ENCODE measurements at places on chromosomes 7 and 10.

DNA sequence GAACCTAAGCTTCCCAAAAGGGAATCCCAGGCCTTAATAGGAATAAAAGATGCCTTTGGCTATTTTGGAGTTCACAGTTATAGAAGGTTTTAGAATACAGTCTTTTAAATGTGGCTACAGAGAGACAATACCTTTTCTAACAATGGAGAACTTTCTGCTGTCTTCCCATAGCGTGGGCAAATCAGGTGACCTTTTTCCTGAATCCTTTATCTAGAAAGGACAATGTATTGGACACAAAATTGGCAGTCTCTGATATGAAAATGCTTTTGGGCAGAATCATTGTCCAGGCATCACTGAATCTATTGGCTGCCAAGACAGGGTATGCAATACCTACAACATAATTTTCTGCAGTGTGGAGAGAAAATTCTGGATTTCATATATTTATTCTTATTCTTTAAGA lies 7.8 kb upstream of the ABLIM1 start:
- DNase-seq = no peak

DNA sequence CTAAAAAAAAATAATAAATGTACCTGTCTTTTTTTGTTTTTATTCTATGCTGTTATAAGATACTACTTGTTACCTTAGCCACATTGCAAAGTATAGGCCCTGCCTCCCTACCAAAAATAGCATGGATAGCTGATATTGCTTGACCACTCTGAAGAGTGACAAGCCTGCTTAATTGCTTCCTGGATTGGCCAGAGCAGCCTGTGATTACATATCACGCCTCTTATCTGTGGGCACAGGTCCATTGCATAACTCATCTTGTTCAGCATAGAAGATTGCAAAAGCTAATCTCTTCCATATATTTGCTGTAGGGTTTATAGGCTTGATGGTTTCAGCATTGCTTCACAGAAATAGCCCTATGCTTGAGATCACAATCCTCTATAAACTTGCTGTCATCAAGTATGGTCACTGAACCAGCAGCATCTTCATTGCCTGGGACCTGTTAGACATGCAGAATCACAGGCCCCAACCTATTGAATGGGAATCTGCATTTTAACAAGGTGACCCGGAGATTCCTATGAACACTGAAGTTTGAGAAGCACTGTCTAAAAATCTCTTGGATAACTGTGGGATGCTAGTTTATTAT lies 280.8 kb upstream of the CDC14C start:
- DNase-seq = no peak

GRCh38 chr10:132154440-132154839 lies 32.3 kb upstream of the DPYSL4 start:
- no peak for DNase-seq

GRCh38 chr10:116974456-116975005 lies 30.5 kb downstream of the SHTN1 start:
- no peak for DNase-seq

- no peak for DNase-seq
Measured at GRCh38 chr10:131346456-131346855, 34.9 kb upstream of the TCERG1L start.

GRCh38 chr10:61732629-61733278 lies 70.0 kb downstream of the CABCOCO1 start:
- no peak for DNase-seq

DNA sequence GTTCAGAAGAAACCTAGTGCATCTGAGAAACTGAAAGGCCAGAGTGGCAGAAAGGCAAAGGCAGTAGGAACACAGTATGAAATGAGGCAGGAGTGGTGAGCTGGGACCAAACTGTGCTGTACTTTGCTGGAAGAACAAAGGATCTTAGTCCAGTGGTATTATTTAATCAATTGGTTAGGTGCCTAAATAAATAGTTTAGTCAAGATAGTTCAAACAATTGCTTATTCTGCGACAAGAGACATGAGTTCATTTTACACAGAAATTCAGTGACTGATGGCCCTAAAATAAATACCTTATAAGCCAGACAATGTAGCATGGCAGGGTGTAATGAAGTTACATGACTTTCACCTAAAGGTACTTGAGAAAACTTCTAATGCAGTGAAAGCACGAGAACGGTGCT lies 181.8 kb upstream of the LRRN3 start:
- DNase-seq = no peak

DNA sequence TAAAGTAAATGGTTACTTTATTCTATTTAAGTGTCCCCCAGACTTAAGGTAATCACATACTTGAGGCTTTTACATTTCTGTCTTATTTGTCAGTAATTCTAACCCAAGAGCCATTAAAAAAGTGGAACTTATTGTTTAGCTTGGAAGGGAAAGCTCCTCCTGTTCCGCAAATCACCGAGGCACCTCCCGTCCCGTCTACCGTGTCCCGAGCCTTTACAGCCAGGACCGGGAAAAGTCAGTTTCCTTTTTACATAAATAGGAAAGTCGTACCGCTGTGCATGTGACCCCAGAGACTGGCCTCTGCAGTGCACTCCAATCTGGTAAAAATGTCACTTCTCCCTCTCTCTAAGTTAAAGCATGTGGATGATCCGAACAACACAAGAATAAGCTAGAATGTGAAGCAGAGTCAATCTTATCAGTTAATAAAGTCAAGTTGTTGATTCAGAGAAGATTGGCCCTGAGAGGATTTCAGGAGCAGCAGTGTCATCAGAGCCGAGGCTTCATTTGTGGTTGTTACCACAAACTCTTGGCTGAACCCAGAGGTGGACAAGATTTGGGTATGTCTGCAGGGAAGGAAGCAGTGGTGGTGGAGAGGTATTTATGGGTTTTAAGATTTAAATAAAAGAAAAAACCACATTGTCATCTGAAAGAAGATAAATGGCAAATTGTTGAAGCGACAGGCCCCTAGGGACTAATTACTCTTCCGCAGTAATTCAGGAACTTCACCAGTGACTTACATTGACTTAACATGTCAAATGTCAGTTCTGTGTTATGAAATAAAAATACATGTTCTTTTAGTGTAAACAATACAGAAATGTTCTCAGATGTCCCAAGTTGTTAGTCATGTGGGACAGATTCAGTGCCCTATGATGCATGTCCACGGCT lies 316.6 kb upstream of the ZNF32 start:
- no peak for DNase-seq

GRCh38 chr10:129278686-129279085 lies 188.4 kb upstream of the MGMT start:
- DNase-seq = no peak

GRCh38 chr7:22582863-22583622 lies 83.1 kb upstream of the STEAP1B start:
- peak; percentile 32 for DNase-seq

DNA sequence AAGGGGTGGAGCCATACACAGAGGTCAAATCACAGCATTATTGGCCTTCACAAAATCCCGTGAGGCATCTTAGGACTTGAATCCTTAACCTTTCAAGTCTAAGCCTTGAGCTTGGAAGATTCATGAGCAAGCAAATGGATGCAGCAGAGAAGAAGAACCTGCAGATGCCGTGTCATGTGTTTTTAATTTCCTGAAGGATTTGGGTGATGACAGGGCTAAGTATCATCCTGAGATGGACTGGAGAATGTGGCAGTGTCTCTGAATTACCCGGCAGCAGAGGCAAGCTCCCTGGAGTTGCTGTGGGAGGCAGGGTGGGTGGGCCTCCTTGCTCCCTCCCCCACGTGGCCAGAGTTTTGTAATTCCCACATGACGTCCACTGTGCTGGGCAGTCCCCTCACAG lies 50.8 kb downstream of the GCC1 start:
- DNase-seq = peak; percentile 10

DNA sequence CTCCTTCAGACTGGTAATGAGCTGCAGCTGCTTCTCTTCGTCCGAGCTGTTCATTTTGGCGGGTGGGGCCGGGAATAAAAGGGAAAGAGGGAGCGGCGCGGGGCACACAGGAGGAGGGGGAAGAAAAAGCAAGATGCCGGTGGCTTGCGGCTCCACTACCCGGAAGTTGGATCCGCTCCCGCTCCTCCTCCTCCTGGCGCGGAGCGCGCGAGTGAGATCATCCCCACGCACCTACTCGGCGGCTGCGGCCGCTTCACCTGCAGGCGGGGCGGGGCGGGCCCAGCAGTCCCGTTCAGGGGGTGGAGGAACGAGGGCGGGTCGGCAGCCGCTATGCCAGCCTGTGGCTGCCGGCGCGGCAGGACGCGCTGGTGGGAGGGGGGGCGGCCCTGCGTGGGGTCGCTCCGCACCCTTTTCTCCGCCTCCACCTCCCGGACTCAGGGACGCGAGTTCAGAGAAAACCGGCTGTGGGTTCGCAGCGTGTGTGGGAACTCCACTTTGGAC lies at the start of gene SHTN1:
Gene SHTN1, minus strand, starts transcription at position 162 of the 501 bp plus-strand sequence. Its CDS starts 108 bp downstream, at position 54.
- peak; percentile 70 for DNase-seq

DNA sequence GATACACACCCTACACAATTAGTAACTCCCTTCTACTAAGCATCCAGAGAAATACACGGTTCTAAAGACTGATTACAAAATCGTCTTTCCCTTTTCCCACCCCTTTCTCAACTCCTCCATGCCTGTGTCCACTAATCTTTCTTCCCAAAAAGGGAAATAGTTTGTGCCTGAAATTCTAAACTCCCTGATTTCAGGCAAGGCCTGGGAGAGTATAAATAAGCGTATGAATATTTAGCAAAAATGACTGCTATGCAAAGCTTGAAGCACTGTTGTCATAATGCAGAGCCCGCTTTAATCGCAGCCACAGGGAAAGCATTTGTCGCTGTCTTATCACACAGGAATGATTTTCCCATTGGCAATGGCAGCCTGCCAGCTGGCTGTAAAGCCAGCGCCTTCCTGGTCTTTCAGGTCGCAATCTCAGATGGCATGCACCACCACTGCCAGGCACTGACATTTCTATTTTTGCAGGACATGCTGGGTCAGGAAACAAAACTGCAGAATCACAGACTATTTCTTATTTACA lies 142.9 kb upstream of the PCGF5 start:
- no peak for DNase-seq

- DNase-seq = peak; percentile 82
Measured at GRCh38 chr7:106111655-106112117, 426 bp downstream of the SYPL1 start.

GRCh38 chr7:131045526-131045925 lies 282.1 kb upstream of the MKLN1 start:
- no peak for DNase-seq

DNA sequence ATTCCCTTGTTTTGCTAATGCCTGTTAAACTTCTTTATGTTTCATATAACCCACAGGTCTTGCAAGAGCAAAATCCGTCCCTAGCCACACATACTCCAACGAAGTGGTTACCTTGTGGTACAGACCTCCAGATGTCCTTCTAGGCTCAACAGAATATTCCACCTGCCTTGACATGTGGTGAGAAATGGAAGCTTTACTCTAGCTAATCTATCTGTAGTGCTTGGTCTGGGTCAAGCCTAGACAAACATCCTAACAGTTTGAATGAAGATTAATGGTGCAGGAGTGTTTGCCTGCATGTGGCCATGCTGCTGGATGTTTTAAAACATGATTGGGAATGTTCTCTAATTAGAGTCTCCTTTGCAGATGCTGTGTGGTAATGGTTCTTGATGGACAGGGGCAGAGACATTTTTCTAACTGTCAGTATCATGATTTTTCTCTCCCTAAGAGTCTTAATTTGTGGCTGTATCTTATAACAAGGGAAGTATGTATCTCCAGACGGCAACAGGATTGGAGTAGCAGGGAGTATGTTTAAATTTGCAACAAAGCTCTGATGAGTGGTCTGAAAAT lies 308.5 kb upstream of the FZD1 start:
- DNase-seq = no peak

GRCh38 chr7:1592299-1592871 lies 22.6 kb upstream of the PSMG3 start:
- DNase-seq = no peak

GRCh38 chr7:66452165-66452564 lies 176.5 kb upstream of the KCTD7 start:
- no peak for DNase-seq

DNA sequence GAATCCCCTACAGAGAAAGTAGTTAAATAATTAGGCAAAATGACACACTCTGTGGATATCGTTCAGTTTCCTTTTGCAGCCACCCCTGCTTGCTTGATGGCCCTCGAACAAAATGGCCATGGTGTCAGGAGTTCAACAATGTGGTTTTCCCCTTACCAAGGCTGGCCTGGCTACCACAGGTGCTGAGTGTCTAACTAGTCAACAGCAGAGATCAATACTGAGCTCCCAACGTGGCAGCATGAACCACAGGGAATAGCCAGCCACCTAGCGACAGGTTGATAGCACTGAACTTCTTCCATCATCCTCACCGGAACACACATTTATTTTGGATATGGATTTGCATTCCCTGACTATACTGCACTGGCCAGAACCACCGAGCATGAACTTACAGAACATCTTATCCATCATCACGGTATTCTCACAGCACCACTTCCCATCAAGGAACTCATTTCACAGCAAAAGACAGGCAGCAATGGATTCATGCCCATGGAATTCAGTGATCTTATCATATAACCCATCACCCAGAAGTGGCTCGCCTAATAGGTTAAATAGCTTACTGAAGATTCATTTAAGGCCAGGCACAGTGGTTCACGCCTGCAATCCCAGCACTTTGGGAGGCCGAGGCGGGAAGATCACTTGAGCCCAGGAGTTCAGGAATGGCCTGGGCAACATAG lies 6.3 kb downstream of the C10orf67 start:
- peak; percentile 31 for DNase-seq

DNA sequence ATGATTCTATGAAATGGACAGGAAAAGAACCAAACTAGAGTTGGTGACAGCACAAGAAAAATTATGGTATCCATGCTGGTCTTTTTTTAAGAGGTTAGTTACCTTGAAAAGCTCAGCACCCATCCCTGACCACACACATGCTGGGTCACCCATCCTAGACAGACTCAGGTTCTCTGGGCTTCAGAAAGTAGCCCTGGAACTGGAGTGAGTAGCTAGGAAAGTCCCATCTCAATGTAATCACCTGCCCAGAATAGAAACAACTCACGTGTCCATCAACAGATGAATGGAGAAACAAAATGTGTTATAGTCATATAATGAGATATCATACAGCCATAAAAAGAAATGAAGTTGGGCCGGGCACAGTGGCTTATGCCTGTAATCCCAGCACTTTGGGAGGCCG lies 37.0 kb downstream of the GSDME start:
- no peak for DNase-seq

DNA sequence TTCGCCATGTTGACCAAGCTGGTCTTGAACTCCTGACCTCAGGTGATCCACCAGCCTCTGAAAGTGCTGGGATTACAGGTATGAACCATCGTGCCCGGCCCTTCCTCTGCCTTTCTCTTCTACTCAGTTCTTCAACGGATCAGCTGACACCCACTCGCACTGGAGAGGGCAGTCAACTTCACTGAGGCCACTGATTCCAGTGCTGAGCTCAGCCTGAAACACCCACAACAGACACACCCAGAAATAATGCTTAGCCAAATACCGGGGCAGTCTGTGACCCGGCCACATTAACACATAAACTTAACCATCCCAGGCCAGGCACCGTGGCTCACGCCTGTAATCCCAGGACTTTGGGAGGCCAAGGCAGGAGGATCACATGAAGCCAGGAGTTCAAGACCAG lies 119.3 kb upstream of the CHST15 start:
- no peak for DNase-seq

DNA sequence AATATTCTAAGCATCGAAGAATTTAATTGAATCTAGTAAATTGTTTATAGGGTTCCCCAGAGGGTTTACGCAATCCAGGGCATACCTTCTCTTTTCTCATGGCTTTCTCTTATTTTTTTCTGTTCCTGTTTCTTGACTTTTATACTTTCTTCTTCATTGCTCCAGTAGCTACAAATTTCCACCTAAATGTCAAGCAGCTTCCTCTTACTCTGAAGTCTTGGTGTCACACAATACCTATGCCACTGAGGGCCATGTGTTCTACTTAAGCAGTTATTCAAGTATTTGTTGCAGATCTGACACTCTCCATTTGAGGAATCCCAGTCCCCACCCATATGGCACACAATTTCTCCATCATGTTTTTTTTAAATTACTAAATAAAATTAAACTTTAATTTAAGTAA lies 343.1 kb upstream of the MBL2 start:
- DNase-seq = no peak

Measured in neural progenitor cell (in vitro differentiated cells).